Mesenchymal stem cell (in vitro differentiated cells and primary cell): ENCODE measurements at places on chromosomes 6 and 20.
A peak's percentile ranks its signal among the peaks of the same experiment; 100 is the strongest.

GRCh38 chr6:154579485-154579884 is 69.0 kb upstream of the CNKSR3 start:
- no peak for DNase-seq

DNA sequence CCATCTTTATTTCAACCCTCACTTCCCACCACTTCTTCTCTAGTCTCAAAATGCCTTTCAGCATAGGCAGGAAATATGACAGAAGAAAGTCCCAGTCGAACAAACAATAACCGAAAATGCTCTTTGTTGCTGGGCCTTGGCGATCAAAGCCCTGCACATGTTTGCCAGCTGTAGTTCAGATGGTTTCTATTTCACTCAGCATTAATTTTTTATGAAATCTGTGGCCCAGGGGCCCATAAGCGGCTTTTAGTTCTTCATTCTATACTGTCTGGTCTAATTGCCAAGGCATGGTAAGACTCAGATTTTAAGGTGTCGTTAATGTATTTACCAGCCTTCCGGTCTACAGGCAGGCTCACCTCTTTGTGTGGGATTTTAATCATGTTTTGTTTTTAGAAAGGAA is 10.9 kb upstream of the F13A1 start:
- no peak for DNase-seq

- DNase-seq, result no peak
These were observed 15.7 kb downstream of the BMP7 start for GRCh38 chr20:57250607-57251343.

DNA sequence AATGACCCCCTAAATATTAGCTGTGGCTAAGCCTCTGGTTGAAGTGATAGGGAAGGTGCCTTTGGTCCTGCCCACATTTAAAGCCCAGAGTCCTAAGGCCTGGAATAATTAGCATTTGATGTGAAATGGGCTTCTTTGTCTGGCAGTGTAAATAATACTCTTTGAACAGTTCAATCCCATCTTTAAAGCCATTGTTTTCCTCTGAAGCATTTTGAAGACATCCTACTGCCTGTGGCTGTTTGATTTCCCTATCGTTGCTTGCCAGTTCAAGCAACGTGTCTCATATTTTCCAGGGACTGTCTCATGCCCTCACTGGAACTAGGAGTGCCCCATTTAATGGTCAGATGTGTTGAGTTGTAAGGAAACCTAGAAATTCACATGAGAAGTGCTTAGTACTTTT is 89.3 kb upstream of the BTN3A2 start:
- no peak for DNase-seq

- DNase-seq, result no peak
These were observed 84.8 kb downstream of the CD40 start for GRCh38 chr20:46202766-46203509.

DNA sequence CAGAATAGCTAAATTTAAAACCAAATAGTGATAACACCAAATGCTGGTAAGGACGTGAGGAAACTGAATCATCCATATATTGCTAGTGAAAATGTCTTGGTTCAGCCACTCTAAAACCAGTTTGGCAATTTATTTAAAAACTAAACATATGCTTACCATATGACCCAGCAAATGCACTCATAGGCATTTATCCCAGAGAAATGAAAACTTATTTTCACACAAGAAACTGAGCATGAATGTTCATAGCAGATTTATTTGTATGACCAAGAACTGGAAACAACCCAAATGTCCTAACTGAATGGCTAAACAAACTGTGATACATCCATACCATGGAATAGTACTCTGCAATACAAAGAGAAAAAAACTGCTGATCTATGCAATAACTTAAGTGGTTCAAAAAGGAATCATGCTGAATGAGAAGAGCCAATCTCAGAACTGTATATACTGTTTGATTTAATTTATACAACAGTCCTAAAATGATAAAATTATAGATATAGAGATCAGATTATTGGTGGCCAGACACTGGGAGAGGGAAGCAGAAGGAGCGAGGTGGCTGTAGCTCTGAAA is 115.6 kb upstream of the ADGRF1 start:
- peak; percentile 31 for DNase-seq

DNA sequence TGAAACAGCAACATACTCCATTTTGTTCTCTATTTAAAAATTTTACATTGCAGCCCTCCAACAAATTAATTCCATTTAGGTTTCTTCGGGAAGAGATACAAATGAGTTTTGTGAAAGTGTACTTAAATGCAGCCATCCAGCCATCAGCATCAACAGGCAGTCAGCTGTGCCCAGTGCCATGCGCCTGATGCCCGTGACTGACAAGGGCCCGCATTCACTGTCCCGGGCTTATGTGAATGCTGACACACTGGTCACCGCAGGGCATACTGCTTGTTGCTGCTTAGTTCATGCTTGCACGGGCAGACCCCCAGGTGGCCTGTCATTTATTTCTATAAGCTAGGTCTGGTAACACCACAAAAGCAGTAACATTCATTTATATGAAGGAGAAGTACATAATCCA is 224.9 kb upstream of the QKI start:
- DNase-seq, result no peak

DNA sequence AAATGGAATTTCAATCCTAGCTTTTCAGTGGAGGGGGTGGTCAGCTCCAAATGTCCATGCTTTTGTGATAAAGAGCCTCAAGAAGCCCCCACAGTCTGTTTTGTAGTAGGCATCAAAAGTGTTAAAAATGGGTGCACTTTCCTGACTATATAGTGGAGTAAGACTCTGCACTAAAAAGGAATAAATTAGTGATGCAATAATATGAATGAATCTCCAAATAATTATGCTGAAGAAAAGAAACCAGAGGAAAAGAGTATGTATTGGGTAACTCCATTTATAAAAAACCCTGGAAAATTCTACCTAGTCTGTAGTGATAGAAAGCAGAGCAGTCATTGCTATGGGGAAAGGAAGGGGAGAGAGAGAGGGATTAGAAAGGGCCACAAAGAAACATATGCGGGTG is 310.4 kb upstream of the SUPT3H start:
- no peak for DNase-seq

DNA sequence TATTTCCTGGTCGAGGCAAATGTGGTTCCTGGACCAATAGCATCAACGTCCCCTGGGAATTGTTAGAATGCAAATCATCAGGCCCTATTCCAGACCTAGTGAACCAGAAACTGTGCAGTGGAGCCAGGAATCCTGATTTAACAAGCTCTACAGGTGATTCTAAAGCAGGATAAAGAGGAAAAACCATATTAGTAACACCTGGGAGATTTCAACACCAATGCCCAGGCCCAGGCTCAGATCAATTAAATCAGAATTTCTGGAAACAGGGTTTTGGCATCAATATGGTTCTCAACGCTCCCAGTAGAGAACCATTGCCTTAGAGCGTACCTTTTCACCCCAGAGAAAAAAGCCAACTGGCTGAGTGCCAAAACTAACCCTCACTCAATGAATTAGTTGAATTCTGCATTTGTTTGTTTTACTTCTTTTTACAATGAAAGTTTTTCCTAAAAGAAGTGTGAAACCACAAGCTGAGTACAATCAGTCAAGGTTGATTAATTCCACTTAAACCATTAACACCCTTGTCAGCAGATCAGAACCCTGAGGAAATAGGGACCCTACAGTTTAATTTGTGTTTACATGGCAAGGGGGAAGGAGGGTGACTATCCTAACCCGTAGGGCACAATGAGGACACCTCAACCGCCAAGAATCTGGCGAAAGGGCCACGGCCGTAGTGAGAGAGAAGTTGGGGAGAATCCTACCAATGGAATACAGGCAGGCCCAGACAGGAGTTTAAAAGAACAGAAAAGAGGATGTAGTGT is 34.9 kb upstream of the LOC128125822 start:
- no peak for DNase-seq

- no peak for DNase-seq
These were observed 30.9 kb downstream of the MYH7B start for GRCh38 chr20:34986311-34987287.

DNA sequence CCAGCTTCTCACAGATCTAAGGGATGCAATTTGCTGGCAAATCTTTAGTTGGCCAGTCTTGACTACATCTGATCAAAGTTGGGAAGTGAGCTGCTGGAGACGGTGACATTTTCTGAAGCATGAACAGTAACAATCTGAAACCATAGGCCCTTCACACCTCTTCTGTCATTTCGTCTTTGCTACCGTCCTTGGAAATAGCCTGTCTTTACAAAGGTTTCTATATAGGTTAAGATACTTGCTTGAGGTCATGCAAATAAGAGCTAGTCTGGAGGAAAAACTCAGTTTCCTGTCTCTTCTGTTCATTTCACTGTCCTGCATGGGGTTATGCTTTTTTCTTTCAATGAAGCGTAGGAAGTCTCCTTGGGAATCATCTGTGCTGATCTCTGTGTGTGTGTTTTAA is 55.6 kb downstream of the CARMIL1 start:
- DNase-seq, result no peak

- no peak for DNase-seq
These were observed 241.6 kb upstream of the BTBD3 start for GRCh38 chr20:11675920-11676629.

GRCh38 chr6:87636315-87636714 is 46.4 kb downstream of the ORC3 start:
- no peak for DNase-seq

GRCh38 chr6:24979176-24979575 is 43.4 kb upstream of the RIPOR2 start:
- no peak for DNase-seq

- DNase-seq, result peak; percentile 74
These were observed 161.3 kb downstream of the SOX4 start for GRCh38 chr6:21754891-21755290.

DNA sequence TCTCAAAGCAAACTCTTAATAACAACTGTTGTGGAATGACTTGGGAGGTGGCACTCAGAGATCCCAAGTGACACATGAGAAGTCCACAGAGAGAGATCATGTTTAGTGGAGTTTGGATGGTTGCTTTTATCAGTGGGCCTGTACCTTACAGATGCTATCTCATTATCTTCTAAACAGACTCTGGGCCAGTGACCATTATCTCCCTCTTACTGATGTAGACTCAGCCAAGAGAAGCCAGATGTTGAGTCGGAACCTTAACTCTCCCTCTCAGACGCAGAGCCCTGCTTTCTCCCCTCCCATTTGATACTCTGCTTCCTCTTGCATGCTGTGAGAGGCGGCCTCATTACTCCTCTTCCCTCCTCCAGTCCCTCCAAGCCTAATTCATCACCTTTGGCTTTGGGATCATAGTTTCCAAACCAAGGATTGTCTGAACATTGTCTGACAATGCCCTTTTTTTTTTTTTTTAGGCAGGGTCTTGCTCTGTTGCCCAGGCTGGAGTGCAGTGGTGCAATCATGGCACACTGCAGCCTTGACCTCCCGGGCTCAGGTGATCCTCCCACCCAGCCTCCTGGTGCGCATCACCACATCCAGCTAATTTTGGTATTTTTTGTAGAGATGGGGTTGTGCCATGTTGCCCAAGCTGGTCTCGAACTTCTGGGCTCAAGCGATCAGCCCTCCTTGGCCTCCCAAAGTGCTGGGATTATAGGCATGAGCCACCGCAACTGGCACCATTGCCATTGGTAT is 4.5 kb upstream of the DDR1 start:
- no peak for DNase-seq

DNA sequence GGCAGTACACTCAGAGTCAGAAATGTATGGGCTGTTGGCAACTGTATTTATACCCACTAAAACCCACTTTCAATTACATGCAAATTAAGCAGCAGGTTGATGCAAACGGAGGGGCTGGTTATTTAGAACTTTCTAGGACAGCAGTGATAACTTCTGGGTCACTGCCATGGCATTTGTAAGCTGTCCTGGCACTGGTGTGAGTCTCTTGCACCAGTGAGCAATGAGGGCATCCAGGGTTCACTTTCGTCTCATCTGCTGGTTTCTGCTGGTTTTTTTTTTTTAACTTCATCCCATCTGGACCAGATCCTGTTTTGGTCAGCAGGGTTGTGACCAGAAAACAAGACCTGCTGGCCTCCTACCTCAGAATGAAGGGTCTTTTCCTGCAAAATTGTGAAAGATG is 49.2 kb downstream of the CDH26 start:
- DNase-seq, result no peak

GRCh38 chr20:24985802-24986201 is 6.7 kb downstream of the APMAP start:
- no peak for DNase-seq

DNA sequence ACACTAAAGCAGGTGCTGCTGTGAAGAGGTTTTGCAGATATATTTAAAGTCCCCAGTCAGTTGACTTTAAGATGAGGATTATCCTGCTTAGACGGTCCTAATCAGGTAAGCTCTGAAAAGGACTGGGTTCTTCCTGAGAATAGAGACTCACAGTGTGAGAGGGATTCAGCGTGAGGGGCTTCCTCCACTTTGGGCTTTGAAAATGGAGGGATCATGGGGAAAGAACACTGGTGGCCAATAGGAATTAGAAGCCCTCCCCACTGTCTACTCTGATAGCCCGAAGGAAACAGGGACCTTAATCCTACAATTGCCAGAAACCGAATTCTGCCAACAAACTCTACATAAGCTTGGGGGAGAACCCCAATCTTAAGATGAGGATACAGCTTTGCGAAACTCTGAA is 29.7 kb upstream of the HLA-G start:
- no peak for DNase-seq

DNA sequence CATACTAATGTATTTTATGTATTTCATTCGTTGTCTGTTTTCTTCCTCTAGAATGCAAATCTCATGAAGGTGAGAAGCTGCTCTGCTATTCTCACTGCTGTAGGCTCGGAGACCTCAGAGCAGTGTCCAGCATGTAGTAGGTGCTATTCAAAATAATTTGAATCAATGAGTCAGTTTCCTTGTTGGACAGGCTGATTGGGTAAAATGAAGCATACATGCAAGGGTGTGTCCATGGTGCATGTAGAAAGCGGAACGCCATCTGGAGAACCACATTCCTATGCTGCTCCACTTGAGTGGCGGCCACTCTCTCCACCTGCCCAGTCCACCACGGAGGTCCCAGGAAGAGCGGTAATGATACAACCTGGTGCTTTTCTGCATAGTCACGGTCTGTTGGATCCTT is 412.1 kb downstream of the QKI start:
- DNase-seq, result no peak

GRCh38 chr6:93859971-93860370 is 440.6 kb upstream of the EPHA7 start:
- DNase-seq, result no peak

- DNase-seq, result no peak
These were observed 268.5 kb upstream of the MARCKS start for GRCh38 chr6:113588646-113589045.

- no peak for DNase-seq
These were observed 117.5 kb downstream of the DLL1 start for GRCh38 chr6:170173335-170173881.

GRCh38 chr6:38117281-38117680 is 297.8 kb downstream of the ZFAND3 start:
- DNase-seq, result no peak

GRCh38 chr6:159282421-159282820 is 113.2 kb downstream of the FNDC1 start:
- no peak for DNase-seq

GRCh38 chr20:55103188-55103587 is 627.8 kb downstream of the DOK5 start:
- DNase-seq, result no peak
